ENCODE measurements at places on chromosomes 1 and 21.

GRCh38 chr1:113141650-113142473, 68.9 kb downstream of the LRIG2 start:
- DNase-seq: peak; percentile 62

- no peak for DNase-seq
Measured at GRCh38 chr1:232404227-232404626, 225.7 kb downstream of the SIPA1L2 start.

GRCh38 chr1:201702936-201703335, 126.0 kb upstream of the IPO9 start:
- no peak for DNase-seq

GRCh38 chr1:221309723-221310122, 430.5 kb downstream of the HLX start:
- no peak for DNase-seq

DNA sequence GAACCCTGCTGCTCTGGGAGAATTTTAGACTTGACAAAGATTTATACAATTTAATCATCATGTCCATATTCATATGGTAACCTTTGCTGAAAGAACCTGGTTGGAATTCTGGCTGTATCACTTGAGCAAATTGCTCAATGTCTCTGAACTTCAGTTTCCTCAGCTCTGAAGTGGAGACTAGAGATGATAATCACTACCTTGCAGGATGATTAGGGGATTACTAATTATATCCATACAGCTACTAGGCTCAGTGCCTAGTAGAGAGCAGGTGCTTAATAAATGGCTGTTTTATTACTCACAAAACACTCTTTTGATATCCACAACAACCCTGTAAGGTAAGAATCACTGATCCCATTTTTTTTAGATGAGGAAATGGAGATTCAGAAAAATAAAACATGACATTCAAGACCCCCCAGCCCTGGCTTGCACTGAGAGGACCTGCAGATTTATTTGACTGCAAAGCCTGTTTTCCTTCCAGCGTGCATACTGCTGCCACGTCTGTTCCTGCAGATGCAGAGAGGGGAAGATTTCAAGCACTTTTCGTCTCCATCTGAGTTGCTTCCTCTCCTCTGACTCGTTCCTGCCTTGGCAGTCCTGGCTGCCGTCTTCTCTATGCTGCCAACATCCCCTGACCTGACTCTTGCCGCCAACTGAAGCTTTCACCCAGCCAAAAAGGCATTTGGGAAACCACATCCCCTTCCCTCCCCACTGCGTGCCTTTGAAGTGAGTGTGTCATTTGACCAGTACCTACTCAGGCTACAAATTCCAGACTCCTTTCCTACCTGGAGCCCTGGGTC, 203.0 kb downstream of the PLPP3 start:
- peak; percentile 8 for DNase-seq

DNA sequence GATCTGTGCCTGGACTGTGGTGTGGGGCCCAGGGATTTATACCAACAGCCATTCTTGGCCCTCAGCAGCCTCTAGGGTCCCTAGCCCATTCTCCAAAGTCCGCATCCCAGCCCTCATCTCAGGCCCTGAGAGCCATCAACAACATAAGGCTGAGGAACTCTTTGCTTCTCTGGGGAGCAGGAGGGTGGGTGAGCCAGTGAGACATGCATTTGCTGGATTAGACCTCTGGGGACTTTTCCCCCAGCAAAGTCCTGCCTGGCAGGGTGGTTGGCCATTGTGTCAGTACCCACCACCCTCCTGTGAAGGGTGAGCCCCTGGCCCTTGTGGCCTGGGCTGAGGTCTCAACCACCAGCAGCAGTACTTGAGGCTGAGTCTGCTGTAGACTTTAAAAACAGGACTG, 24.2 kb upstream of the FAM20B start:
- no peak for DNase-seq

DNA sequence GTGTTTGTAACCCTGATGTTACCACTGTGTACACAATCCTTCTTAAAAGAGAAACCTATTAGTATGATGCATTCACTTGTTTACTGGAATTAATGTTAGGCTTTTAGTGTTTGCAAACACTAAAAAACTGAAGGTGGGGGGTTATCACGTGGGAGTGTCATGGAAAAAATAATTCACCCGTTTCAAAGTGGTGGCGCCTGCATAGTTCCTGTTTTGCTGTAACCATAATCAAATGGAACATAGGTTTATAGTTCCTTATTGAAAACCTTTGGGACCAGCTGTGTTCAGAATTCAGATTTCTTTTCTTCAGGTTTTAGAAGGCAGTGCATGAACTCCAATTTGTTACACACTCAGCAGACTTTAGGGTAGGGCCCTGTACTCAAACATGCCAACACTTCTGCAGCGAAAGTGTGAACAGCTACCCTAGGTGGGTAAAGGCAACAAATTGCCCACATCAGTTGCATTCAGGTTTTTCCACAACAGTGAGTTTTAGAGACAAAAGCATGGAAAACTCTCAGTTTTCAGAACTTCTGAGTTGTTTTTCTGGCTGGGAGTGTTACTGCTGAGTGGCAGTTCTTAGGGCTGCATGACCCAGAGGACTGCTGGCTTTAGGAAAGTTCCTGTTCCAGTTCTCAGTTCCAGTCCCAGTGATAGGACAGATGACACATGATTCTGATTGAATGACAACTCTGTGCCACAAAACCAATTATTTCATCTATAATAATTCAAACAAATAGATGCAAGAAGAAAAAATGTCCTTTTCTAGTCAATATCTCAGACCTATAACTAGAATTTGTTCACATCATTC, 29.1 kb upstream of the IVNS1ABP start:
- DNase-seq: no peak

DNA sequence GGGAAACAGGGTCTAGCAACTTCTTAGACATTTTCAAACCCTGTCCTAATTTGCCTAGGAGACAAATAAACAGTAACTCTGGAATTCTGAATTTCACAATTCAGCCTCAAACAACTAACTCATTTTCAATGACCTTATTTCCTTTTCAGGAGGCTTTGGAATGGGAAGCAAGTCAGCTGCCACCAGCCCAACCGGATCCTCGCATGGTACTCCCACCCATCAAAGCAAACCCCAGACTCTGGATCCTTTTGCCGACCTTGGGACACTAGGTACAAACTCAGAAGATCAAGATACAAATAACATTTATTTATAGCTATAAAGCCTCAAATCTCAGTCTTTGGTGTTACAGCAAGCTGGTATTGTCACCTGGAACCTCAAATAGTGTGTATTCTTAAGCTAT, 18.9 kb upstream of the LEPR start:
- DNase-seq: no peak

DNA sequence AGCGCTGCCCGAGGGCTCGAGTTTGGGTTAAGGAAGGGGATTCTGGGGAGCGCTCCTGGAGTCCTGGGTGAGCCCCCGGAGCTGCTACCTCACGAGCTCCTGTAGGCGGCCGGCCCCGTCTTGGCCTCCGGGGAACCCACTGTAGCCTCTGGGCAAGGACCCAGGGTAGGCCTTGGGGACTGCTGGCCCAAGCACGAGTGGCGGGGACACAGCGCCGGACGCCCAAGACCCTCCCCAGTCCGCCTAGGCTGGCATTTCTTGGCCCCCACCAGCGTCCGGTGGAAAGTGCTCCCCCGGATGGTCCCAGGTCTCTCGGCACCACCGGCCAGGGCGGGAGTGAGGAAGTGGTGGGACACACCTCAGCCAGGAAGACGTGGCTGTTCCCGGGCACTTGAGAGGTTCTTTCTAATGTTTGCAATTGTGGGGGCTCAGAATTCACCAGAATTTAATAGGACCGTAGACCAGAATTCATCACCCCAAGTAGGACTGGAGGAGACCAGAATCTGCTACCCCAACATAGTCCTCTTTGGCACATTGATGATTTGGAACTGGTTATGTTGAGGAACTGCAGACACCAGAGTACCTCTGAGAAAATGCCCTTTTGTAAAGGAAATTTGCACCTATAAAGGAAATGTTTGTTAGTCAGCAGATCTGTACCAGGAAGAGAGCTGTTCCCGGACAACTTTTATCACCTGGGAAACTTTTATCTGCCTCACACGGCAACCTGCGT, 622 bp upstream of the TMPRSS2 start:
- DNase-seq: no peak

GRCh38 chr1:170664093-170664827, at the start of gene PRRX1:
PRRX1 (plus strand) TSS chr1:170664131; CDS start chr1:170664219, 88 bp downstream.
- DNase-seq: peak; percentile 43

GRCh38 chr1:243325305-243325890, 69.6 kb downstream of the SDCCAG8 start:
- DNase-seq: peak; percentile 74

- DNase-seq: no peak
Measured at GRCh38 chr1:1069056-1069710, 4.9 kb downstream of the RNF223 start.

DNA sequence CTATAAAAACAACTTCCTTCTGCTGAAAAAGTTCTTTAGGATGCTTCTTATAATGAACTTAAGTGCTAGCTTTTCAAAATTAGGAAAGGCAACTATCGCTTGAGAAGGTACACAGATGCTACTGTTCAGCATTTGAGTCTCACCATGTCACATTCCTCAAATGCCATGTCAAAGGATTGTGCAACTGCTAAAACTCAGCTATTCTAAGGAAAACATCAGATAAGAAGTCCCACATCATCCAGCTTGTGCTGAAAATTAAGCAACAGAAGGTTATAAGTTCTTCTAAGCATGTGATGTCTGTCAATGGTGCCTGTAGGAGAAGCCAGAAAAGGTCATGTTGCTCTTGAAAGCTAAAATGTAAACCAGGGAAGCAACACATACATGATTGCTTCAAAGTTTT, 36.5 kb downstream of the MCOLN2 start:
- DNase-seq: peak; percentile 53

- no peak for DNase-seq
Measured at GRCh38 chr1:76260279-76260678, 185.7 kb downstream of the ST6GALNAC3 start.

GRCh38 chr1:197811769-197812168, 36.5 kb upstream of the DENND1B start:
- no peak for DNase-seq

GRCh38 chr1:201267481-201268229, 15.7 kb upstream of the PKP1 start:
- DNase-seq: peak; percentile 75

- DNase-seq: no peak
Measured at GRCh38 chr1:26358411-26359384, 4.8 kb upstream of the CRYBG2 start.

- DNase-seq: no peak
Measured at GRCh38 chr1:235151033-235151432, 10.0 kb downstream of the RBM34 start.

GRCh38 chr1:103459346-103459745, 66.2 kb upstream of the RNPC3 start:
- no peak for DNase-seq

DNA sequence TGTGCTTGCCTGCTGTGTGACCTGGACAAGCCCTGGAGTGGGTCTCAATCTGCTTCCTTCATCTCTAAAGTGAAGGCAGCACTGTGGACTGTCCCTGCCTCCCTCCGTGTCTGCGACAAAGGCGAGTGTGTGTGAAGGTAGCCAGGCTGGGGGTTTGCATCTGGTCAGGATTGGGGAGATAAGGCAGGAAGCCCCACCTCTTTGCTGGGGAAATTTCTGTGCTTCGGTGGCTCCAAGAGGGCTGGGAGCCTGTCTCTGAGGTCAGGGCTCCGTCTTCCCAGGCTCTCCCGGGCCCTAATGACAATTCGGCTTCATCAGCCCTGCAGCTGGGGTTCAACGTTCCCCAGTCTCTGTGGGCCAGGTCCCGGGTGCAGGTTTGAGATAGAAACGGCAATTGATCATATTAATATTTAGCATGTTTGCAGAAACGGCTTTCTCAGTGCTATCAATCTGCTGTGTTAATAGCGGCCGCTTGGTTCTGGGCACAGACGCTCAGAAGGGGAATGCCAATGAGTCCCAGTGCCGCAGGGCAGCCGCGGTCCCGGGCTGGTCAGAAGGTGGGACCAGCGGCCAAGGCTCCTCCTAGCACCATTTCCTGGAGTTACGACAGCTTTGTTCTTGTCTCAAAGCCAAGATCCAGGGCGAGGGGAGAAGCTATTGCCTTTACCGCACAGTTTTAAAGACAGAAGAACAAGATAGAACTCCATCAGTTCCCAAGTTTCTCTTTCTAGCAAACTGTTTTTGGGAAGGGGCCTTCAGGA, 105.7 kb downstream of the PRDM16 start:
- DNase-seq: no peak

- peak; percentile 35 for DNase-seq
Measured at GRCh38 chr21:36030581-36031189, 29.6 kb downstream of the SETD4 start.

GRCh38 chr1:15833069-15833679, 14.3 kb upstream of the SPEN start:
- DNase-seq: peak; percentile 88

DNA sequence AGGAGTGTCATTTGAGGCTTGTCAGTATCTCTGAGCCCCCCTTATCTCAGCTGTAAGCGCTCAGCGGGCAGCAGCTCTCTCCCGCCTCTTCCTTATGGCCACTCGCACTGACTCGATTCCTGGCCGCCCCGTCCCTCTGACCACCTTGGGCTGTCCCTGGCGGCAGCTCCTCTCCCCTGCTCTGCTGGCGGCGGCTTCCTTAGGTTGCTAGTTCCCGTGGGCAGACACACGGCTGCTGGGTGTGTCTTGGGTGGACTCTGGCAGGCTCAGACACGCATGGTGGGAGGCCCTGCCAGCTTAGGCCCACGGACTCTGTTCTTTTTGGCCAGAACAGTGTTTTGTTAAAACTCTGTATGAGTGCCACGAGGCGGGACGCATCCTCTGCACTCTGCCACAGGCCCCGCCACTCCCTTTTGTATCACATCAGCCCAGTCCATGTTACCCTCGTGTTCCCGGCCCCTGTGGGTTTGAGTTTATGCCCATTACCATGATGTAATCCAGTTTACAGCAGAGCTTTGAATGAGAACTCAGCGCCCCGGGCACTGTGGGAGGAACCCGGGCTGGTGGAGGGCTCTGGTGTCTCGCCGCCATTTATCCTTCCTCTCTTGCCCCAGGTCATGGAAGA, 45.9 kb downstream of the COQ8A start:
- no peak for DNase-seq

- peak; percentile 35 for DNase-seq
Measured at GRCh38 chr1:71587961-71588360, 507.1 kb upstream of the ZRANB2 start.

DNA sequence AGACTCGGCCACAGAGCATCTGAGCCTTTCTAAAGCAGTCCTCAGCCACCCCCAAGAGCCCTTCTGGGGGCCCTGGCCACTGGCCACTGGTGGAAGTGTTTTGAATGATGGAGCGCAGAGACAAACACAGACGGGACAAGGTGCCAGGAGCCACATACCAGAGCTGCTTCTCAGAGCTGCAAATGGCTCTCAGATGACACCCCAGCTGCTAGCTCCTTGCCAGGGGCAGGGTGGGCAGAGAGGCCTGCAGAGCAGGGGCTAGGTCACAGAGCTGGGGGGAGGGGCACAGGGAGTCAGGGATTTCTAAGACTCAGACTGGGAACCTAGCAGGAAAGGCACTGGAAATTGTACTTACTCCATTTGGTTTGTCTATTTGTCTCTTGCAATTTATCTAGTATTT, 30.4 kb downstream of the KCNN3 start:
- DNase-seq: no peak

Measured in HCEC 1CT (cell line).